Thymus (tissue), 14 donors: ENCODE measurements at places on chromosomes 5 and 9.

DNA sequence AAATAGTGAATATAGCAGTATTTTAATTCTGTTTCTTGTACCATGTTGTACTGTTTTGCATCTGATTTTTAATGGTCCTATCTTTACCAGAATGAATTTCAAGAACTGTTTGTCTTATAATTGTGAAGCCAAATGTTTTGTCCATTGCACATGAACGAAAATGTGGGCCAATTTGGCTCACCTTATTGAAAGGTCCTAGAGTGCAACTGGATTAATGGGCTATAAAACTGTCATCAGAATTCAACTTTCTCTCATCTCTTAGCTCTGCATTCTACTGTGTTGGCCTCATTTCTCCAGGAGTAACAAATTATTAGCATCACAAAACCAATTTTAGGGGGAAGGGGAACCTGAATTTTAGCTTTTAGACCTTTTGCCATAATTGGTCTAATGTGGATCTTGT is 179.4 kb upstream of the NUDT12 start:
- DNase-seq, result no peak

DNA sequence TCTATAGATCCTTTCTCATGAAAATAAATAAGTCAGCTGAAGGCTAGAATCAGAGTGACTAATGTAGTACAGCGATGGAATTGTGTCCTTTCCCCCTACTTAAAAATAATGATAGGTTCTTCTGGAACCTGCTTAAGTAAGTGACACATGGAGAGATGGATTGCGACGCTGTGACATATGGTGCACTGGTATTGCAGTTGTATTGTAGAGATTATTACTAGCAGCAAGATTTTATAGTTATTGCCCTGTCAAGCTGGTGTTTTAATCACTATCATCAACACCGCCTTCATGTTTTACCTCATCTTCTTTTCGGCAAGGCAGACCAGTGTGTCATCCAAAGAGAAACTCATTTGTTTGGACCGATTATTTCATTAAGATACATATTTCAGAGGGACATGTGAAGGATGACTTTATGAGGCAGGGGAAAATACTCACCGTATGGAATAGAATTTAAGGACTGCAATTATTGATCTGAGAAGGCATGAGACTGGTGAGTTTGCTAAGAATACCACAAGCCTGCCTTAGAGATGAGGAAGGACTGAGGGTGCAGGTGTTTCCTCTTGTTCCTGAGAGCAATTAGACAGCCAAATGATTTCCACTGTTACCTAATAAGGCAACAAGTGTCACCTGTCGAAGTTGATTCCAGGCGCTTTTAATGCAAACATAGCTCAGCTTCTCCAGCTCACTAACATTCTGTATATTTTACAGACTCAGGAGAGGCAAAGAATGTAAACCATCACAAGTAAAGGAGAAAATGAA is 1855.5 kb downstream of the MAT2B start:
- no peak for DNase-seq

DNA sequence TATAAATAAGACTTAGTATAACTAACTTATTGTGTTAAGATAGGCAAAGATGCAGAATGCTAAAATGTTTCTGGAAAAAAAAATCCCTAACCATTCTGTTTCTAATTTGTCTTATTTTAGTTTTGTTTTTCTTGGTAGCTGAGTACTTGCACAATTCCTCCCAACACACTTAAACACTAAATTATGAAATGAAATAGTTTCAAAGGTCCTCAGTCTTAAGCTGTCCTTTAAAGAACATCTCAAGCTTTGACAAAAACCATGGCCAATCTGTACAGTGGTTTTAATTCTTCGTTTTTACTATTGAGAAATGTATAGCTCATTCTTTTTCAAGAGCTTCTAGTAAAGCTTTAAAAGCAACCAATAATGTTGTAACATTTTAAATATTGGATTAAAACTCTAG is 171.5 kb downstream of the EDIL3 start:
- DNase-seq, result no peak

DNA sequence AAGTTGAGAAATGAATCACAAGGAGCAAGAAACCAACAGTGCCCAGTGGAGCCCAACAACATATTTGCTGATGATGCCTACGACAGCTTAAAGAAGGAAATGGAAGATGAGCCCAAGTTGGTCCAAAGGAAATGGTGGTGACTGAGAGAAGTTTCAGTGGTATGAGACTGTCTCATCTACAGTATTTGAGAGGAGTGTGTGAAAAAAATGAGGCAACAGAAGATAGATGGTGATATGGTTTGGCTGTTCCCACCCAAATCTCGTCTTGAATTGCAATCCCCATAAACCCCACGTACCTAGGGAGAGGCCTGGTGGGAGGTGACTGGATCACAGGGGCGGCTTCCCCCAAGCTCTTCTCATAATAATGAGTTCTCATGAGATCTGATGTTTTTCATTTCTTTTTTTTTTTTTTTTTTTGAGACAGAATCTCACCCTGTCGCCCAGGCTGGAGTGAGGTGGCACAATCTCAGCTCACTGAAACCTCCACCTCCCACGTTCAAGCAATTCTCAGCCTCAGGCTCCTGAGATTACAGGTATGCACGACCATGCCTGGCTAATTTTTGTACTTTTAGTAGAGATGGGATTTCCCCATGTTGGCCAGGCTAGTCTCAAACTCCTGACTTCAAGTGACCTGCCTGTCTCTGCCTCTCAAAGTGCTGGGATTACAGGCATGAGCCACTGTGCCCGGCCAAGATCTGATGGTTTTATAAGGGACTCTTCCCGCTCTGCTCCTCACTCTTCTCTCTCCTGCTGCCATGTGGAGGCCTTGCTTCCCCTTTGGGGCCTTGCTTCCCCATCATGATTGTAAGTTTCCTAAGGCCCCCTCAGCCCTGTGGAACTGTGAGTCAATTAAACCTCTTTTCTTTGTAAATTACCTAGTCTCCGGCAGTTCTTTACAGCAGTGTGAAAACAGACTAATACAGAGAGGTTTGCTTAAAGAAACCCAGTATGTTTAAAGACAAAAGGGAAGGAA is 30.2 kb downstream of the EFCAB9 start:
- DNase-seq, result no peak

DNA sequence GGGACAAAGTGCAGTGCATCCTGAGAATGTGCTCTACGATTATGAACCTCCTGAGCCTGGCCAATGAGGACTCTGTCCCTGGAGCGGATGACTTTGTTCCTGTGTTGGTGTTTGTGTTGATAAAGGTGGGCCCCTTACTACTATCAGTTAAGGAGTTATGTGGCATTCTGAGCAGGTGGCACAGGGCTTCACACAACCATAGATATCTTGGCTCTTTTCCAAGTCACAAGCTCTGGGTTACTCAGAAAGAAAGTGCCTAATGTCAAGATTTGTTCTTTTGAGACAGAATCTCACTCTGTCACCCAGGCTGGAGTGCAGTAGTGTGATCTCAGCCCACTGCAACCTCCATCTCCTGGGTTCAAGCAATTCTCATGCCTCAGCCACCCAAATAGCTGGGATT is 99.0 kb downstream of the GAPVD1 start:
- no peak for DNase-seq

GRCh38 chr9:121944711-121945191 is 148.4 kb downstream of the TTLL11 start:
- DNase-seq, result no peak

DNA sequence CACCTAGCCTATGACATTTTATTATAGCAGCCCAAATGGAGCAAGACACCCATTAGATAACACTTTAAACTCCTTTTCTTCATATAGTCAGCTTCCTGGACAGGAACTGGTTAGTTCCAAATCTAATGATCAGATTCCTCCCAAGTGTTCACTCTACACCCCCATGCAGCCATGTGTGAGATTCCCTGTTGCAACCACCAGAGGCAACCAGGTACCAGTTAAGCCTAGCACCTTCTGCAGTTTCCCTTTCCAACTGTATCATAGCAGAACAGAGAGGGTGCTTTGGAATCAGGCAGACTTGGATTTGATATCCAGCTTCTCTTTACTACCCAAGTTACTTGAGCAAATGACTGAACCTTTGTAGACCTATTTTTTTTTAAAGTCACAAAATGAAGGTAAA is 296.6 kb upstream of the PCSK5 start:
- DNase-seq, result no peak

GRCh38 chr5:141362719-141363118 is 1.2 kb upstream of the PCDHGA5 start:
- DNase-seq, result no peak

GRCh38 chr9:129383561-129384490 is 205.8 kb upstream of the IER5L start:
- peak; percentile 79 for DNase-seq

GRCh38 chr5:95084757-95085156 is 200.1 kb downstream of the MCTP1 start:
- DNase-seq, result no peak

DNA sequence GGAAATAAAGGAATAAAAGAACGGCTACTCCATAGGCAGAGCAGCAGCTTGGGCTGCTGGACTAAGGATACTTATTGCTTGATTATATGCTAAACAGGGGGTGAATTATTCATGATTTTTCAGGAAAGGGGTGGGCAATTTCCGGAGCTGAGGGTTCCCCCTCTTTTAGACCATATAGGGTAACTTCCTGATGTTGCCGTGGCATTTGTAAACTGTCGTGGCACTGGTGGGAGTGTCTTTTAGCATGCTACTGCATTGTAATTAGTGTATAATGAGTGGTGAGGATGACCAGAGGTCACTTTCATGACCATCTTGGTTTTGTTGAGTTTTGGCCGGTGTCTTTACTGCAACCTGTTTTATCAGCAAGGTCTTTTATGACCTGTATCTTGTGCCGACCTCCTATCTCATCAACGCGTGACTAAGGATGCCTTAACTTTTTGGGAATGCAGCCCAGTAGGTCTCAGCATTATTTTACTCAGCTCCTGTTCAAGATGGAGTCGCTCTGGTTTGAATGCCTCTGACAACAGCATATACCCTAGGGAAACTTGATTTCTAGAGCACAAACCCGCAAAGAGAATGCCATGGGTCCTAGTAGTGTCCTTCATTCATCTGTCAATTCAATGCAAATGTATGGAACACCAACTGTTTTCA is 47.8 kb upstream of the PWWP2A start:
- no peak for DNase-seq

DNA sequence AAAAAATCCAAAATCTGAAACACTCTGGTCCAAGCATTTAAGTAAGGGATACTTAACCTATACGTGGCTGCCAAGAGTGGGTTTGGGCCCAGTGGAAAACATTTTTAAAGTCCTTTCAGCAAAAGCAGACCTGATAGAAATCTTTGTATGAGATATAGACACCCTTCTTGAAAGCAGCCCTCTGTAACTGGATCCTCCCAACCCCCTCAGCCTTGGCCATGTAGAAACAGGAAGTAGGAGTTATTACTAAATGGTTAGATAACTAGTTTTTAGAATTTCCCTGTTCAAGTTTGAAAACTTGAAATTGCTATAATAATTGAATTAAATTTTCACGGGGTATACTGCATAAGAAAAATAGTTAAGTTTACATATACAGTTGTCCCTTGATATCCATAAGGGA is 111.3 kb upstream of the PCA3 start:
- no peak for DNase-seq

DNA sequence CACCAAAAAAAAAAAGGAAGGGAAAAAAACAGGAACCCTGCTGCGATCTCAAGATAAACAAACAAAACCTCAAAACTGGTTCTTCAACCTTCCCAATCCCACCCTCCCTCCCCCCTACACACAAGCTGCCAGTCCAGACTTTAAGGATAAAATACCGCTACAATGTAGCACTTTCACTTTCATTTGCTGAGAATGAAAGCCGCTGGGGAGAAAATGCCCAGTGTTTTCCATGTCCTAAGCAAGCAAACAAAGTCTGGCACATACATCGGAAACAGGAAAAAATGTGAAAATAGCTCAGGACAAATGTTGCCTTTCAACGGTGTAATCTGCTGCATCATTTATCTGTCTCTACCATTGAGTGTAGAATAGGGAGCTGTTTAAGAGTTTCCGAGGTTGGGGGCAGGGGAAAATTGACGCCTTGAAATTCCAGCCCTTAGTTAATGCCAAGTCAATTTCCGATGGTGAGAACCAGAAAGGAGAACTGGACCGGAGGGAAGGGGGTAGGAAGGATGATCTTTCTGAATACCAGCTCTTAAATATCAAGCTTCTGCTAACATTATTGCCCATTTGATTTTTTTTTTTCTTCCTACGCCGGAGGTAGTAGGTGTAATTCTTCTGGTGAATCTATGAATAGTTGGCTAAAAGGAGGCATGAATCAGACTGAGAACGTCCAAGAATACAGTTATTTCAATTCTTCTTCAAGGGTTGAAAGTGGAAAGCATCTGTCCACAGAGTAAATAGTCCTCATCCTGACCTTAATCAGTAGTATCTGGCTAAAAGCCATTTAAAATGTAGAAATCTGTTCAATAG is 1.2 kb upstream of the ADAMTS6 start:
- peak; percentile 22 for DNase-seq

DNA sequence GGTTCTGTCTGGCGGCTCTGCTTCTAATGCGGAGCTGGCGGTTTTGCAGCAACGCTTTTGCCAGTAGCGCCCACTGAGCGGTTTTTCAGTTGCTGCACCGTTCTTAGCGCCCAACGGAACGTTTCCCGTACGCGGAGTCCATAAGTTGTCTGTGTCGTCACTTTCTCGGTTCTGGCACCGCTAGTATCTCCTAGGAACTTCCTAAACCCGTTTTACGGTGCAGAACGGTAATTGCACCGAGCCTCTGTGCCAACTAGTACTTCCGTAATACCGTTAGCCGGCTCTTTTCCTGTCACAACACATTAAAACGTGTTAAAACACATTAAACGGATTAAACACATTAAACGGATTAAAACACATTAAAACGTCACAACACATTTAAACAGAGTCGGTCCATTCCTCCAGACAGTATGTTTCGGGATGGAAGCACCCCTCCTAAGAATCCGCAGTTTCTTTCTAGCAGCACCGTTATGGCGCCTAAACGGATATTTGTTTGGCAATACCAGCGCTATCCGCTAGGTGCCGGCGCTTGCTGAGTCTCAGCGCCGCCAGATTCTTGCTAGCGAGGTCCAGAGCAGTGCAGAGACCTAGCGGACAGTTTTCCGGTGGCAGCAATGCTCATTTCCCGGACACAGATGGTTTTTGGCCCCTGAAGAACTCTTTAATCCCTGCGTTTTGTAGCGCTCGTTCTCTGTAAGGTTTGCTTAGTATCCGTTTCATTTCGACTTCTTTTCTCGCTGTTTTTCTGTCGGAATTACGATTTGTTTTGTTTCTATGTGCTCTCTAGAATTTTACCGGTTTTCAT is 45.4 kb downstream of the ANXA2R start:
- DNase-seq, result peak; percentile 93

DNA sequence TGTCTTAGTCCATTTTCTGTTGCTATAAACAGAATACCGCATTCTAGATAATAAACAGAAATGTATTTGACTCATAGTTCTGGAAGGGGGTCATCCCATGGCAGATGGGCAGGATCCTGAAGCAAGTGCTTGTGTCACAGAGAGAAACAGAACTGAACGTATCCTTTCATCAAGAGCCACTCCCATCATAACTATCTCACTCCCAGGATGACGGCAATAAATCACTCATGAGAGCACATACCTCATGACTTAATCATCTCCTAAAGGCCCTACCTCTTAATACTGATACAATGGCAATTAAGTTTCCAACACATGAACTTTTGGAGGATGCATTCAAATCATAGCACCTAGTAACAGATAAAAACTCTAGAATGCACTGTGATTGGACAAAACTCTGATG is 142.9 kb downstream of the CAMK4 start:
- no peak for DNase-seq
